Activated CD4-positive, alpha-beta T cell treated with anti-CD3 and anti-CD28 coated beads, Interleukin-2, amount 50 U/mL, for 24 hours (primary cell): ENCODE measurements at places on chromosomes 7 and 10.

DNA sequence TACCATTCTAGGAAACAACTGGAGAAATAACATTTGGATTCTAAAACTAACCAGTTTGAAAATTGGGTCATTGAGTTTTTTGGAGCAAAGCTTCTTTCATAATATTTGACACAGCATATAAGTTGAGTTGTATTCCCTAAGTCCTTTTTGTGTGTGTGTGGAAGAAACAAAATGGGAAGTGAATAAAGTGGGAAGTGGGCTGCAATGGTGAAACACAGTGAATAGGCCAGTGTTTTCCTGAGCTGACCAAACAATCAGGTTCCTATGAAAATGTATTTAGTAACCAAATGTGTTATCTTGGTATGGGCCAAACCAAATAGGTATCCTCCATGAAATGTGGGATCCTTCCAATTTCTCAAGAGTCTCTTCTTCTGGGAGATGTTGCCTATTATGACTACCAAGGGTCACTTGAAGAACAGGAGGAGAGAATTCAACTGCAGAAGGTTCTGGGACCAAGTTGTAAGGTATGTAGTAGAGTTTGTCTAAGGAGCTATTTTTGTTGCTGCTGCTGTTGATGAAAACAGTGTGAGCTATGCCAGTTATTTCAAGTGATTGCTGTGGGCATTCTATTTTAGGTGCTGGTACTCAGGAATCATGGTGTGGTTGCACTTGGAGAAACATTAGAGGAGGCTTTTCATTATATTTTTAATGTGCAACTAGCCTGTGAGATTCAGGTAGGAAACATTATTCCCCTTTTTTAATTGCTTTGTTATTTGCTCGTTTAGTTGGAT, 88.3 kb upstream of the MXI1 start:
- DNase-seq: no peak

DNA sequence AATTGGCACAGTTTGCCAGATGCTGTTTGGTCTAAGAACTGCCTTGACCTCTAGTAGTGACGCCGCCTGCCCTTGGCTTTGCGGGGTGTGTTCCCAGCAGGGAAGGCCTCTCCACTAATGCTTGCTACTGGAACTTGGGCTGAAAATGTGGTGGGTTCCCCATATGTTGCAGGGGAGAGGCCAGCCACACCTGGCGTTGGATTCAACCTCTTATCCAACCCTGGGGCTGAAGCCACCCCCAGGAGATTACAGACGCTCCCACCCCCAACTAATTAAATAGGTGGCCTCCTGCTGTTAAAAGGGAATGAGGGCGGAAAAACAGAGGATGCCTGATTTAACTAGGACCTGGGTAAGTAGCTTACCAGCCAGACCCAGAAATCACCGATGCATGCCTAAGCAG, 19.2 kb upstream of the ATOH7 start:
- DNase-seq: no peak

DNA sequence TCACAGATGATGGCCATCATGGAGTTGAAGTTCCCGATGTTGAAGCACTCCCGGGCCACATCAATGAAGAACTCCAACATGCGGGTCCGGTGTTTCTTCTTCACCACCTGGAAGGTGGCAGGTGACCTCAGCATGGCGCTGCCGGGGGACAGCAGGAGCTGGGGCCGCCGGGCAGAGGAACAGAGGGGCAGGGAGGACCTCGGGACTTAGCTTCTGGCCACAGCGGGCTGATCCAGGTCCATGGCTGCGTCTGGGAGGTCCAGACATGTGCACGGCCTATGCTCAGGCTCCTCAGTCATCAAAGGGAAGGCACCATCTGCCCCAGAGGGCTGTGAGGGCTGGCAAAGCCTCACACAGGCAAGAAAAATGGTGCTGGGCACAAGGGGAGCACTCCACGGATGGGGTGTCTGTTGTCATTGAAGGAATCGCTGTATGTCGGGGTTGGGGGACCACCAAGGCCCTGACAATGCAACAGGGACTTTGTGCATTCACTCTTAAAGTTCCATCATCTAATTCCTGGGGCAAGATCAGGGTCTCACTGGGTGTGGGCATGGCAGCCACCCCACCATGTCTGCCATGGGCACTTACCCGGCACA, 60.9 kb downstream of the CSGALNACT2 start:
- DNase-seq: no peak

DNA sequence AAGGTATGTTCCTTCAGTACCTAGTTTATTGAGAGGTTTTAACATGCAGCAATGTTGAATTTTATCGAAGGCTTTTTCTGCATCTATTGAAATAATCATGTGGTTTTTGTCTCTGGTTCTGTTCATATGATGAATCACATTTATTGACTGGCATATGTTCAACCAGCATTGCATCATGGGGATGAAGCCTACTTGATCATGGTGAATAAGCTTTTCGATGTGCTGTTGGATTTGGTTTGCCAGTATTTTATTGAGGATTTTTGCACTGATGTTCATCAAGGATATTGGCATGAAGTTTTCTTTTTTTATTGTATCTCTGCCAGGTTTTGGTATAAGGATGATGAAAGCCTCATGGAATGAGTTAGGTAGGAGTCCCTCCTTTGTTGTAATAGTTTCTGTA, 204.0 kb upstream of the GNAI1 start:
- no peak for DNase-seq

DNA sequence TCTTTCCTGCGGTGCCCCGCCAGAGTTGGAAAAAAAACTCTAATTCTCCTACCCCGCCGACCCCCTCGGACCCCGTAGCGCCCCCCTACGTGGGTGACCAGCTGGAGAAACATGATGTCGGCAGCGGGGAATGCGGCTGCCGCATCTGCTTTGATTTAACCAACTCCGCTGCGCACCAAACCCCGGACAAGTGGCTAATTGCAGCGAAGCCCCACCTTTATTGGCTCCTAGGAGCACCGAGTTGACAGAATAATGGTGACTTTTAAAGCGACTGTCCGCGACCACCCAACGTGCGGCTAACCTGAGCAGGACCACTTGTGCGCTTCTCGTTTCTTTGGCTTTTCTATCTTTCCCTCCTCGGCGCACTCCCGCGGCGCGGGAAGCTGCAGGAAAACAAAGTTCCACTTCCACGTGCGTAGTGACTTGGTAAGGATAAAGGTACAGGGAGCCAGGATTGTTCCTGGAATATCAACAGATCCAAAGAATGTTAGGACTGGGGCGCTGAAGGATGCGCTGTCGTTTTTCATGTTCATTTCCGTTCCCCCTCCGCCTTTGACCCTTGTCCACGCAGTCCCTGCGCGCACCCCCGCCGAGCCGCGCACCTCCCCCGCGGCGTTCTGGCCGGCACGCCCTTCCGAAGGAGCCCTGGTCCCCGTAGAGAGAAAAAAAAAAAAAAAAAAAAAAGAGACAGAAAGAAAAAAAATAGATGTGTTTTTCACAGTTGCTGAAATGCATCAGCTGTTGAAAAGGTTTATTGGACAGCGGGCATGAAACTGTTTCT, 1.4 kb downstream of the WNT16 start:
- no peak for DNase-seq

DNA sequence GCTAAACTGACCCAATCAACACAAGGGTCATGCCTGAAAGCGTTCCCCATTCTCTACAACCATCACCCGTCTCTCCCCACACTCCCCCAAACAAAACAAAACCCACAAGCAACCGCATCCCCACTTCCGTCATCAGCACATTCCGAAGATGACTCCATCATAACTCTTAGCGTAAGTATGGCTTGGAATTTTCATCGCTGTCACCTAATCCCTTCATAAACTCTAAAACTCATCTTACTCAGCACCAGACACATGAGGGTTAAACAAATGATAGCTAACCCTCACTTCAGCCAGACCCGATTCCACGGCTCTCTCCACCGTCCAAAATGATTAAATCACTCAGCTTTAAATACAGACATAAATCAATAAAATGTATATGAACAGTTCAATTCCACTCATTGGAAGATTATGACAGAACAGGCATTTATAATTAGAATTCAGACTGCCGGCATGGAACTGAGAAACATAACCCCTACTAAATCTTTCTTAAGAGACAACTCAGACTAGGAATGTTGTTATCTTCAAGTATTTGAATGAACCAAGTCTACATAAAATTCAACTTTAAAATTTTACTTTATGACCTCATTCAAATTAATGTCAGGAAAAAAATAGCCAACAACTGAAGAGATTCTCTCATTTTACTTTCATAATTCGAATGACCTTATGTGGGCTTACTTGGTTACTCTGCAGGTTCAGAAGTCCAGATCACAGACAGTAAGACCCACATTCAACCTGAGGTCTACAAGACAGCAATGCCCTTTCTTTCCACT, 215.9 kb downstream of the PARD3 start:
- DNase-seq: no peak

- no peak for DNase-seq
These were observed 75.0 kb upstream of the CTBP2 start for GRCh38 chr10:125235093-125236069.

GRCh38 chr10:1650542-1651269, 86.6 kb downstream of the ADARB2 start:
- no peak for DNase-seq

GRCh38 chr7:31981874-31982390, 88.3 kb downstream of the PDE1C start:
- no peak for DNase-seq

DNA sequence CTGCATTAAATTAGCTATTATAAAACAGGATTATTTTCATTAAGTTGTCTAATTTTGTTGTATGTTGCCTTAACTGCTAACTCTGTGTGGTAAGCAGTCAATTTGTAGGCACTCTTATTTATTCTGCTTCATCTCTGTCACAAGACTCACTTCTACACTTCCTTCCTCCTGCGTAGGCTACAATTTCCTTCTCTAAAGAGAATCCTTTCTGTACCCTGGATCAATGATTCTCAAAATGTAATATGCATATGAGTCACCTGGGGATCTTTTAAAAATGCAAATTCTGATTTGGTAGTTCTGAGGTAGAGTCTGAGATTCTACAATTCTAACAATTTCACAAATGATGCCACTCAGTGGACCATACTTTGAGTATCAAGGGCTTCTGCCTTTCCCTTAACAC, 4.4 kb upstream of the UBE2D1 start:
- DNase-seq: no peak

- DNase-seq: no peak
These were observed 37.9 kb upstream of the SH2B2 start for GRCh38 chr7:102248456-102249395.

GRCh38 chr10:22570733-22571430, 143.5 kb downstream of the PIP4K2A start:
- DNase-seq: no peak

- no peak for DNase-seq
These were observed 152.6 kb downstream of the PKD1L1 start for GRCh38 chr7:47795631-47796030.

- DNase-seq: no peak
These were observed 6.7 kb upstream of the INHBA start for GRCh38 chr7:41709621-41710020.

GRCh38 chr7:18140943-18141342, 113.3 kb upstream of the PRPS1L1 start:
- DNase-seq: no peak

- DNase-seq: no peak
These were observed 68.5 kb downstream of the CRTAC1 start for GRCh38 chr10:97961945-97962344.

- DNase-seq: no peak
These were observed 148.4 kb downstream of the PLXDC2 start for GRCh38 chr10:19964625-19965024.

DNA sequence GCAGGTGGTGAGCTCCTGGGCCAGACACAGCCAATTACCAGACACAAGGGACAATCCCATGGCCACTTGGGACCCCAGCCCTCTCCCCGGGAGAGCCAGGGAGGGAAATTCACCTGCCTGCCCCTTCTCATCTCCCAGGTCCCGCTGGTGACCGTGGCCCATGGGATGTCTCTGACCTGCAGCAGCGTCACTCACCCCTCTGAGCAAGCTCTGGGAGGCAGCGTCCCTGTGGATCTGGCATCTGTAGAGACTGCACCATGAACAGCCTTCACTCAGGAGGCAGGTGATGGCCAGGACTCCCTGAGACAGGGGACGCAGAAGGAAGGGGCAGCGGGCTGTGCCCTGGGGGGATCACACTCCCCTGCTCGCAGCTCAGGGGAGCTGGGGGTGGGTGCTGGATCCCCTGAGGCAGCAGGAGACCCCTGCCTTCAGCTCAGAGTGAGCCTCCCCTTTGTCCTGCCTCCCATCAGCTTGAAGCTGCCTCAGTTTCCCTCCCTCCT, 90.8 kb downstream of the FOXL3 start:
- no peak for DNase-seq

DNA sequence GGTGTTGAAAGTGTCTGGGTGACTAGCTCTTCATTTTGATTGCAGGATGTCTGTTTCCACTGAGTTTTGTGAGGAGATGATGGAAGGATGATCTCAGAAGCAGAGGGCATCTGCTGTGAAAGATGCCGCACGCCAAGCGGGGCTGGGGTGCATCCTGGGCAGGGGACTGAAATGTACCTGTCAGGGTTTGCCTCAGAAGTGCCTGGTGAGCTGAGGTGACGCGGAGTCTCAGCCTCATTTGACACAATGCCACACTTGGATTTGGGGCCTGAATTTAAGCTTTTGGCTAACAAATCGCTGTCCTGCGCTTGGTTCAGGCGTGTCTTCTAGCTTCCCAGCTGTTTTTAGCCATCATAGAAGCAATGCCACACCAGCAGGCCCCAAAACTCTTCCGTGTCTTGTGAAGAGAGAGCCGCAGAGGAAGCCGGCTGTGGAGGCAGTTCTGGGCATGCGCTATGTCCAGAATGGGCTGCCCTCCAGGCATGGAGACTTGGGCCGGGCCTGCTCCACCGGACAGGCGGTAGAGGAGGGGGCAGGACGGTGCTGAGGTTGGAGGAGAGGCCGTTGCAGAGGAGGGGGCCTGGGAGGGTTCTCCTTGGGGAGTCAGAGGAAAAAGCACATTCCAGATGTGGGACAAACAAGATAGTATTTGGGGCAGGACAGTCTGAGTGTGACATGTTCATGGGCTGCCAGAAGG, 31.2 kb downstream of the WDR86 start:
- DNase-seq: no peak

DNA sequence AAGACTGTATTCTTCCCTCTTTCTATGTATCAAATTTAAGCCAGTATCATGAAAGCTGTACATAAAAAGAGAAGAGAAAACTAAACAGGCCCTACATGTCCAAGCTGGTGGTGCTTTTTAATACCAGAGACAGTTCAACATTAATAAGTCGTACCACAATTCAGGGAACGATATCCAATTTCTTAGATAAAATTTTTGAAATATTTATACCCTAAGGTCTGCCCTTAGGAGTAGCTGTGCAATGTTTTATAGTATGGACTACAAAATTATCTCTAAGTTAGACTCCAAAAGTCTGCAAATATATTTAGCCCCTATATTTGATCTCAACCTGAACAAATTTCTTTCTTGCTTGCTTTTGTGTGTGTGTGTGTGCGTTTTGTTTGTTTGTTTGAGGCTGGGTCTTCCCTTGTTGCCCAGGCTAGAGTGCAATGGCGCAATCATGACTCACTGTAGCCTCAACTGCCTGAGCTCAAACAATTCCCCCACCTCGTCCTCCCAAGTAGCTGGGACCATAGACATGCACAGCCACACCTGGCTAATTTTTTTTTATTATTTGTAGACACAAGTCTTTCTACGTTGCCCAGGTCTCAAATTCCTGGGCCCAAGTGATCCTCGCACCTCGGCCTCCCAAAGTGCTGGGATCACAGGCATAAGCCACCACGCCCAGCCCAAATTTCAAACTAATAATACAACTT, 13.2 kb downstream of the ARHGAP19 start:
- DNase-seq: no peak
